ENCODE measurements at places on chromosomes 5 and 9. TPM values are rescaled to one million over a fixed set of nuclear protein-coding genes. Genes with fewer than 3 reads are reported as not detected.
A peak's percentile ranks its signal among the peaks of the same experiment; 100 is the strongest.

CNOT8 gene
- total RNA-seq: 64.1 TPM

MCIDAS gene
- not detected for total RNA-seq

DNA sequence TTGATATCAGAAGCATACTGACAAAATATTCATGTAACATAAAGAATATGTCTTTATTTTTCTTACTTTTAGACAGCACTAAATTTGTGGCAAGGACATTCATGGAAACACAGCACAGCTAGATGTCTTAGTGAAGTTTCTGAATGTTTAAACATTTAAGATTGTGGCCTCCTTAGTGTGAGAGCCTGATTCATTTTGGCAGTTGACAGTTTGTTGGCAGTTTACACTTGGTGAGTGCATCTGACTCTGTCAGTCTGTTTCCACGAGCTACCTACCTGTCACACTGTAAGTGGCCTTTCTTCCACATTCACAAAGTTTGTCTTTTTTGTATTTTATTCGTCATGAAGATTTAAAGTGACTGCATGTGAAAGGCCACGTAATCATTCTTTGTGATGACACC is 436.8 kb downstream of the TUSC1 start:
- DNase-seq: no peak
- H3K27ac ChIP-seq: no peak overlapping the region
- H3K4me3 ChIP-seq: no peak overlapping the region
- H3K36me3 ChIP-seq: peaks cover 3% of the 10 kb centered on the region

GRCh38 chr9:99018653-99019052 is 74.9 kb downstream of the COL15A1 start:
- H3K4me1 ChIP-seq: no peaks in the 10 kb centered on the region
- peak overlapping the region; percentile 73 for H3K27ac ChIP-seq
- H3K27me3 ChIP-seq: no peaks in the 10 kb centered on the region
- H3K4me3 ChIP-seq: no peak overlapping the region
